ENCODE measurements at places on chromosomes 5 and 9.

DNA sequence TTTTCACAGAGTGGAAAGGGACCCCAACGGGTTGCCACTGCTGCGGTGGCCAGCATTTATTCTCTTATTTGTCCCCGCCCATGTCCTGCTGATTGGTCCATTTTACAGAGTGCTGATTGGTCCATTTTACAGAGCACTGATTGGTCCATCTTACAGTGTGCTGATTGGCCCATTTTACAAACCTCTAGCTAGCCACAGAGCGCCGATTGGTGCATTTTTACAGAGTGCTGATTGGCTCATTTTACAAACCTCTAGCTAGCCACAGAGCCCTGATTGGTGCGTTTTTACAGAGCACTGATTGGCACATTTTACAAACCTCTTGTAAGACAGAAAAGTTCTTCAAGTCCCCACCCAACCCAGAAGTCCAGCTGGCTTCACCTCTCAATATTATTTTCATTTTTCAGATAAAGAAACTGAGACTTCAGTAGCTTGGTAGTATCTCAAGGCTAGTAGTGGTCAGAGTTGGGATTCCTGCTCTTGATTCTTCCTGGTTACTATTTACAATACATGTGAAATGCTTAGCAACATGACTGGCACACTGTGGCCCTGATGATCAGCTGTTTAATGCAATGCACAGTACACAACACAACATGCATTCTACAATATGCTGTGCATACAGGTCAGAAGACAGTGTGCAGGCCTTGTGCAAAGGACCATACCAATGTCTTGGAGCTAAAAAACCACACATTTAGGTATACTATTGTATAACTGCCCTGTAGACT, 63.6 kb upstream of the BOD1 start:
- DNase-seq: no peak

- no peak for DNase-seq
Measured at GRCh38 chr9:76586390-76587314, 127.7 kb downstream of the GCNT1 start.

DNA sequence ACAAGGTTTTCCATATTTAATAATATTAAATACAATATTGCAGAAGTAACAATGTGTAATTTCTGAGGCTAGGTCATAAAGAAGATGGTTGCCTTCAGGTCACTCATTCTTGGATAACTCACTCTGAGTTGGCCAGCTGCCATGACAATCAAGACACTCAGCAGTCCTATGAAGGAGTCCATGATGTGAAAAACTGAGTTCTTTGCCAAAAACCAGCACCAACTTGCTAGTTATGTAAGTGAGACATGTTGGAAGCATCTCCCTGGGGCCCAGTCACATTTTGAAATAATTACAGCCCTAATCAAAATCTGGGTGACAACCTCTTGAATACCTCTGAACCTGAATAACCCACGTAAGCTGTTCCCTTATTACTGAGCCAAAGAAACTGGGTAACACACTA, 453.2 kb downstream of the CDH18 start:
- DNase-seq: no peak

DNA sequence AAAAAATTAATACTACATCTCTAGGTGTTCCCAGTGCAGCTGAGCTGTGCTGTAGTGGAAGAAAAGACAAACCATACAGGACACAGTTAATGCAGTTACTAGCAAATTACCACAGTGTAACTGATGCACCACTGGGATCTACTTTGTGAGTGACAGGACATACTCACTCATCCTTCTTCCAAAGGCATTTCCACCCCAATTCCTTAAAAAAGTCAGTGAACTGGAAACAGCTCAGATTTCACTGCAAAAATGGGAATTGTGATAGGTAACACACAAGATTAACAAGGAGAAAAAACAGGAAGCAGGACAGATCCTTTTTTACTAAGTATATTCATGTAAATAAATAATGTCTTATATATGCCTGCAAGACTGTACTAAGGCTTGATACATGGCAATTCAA, 109.6 kb downstream of the DMAC1 start:
- no peak for DNase-seq

GRCh38 chr5:582936-583635, 29.1 kb upstream of the CEP72 start:
- no peak for DNase-seq

GRCh38 chr9:447230-448025, 232.8 kb downstream of the DOCK8 start:
- DNase-seq: no peak

DNA sequence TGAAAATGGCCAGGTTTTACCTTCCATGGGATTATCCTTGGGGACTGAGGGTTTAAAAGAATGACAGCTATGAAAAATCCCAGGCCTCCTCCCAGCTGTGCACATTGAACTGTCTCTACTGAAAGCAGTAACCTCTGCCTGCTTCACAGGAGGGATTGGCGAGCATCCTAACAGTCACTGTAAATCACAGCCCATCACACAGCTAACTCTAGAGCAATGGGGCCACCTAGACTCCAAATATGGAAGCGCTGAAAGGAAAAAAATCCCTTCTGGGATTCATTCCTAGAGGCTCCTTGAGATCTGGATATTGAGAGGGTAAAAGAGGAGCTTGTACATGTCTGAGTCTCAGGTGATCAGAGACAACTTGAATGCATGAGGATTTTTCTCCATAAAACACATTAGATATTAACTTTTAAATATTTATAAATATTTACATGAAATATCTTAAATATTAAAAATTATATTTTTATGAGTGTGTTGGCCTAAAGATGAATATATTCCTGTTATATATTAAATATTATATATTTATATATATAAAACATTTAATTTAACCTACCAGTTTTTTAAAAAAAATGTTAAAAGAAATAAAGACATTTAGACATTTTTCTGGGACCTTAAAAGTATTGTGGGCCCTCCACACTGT, 133.8 kb upstream of the SLC24A2 start:
- DNase-seq: peak; percentile 85

GRCh38 chr5:93674866-93675459, 66.4 kb downstream of the POU5F2 start:
- DNase-seq: no peak

DNA sequence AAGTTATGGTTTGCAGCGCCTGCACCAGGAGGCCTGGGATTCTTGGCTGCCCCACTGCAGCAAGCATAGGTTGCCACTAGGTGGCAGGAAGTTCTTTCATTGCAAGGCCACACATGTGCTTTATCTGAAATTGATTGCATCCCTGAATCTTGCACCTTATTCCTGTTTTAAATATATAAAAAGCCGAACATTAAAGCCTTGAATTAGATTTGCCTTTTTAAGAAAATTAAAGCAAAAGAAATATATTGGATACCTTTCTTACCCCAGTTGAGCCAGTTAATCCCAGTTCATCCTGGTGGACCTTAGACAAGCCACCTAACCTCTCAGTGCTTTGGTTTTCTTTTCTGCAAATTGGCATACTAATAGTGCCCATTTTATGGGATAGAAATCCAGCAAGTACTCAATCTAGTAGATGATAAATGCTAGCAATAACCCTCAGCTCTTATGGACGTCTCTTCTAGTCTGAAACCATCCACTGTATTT, 6.3 kb upstream of the TRMT10B start:
- DNase-seq: peak; percentile 69

GRCh38 chr9:86036555-86036954, 62.8 kb downstream of the GOLM1 start:
- no peak for DNase-seq

DNA sequence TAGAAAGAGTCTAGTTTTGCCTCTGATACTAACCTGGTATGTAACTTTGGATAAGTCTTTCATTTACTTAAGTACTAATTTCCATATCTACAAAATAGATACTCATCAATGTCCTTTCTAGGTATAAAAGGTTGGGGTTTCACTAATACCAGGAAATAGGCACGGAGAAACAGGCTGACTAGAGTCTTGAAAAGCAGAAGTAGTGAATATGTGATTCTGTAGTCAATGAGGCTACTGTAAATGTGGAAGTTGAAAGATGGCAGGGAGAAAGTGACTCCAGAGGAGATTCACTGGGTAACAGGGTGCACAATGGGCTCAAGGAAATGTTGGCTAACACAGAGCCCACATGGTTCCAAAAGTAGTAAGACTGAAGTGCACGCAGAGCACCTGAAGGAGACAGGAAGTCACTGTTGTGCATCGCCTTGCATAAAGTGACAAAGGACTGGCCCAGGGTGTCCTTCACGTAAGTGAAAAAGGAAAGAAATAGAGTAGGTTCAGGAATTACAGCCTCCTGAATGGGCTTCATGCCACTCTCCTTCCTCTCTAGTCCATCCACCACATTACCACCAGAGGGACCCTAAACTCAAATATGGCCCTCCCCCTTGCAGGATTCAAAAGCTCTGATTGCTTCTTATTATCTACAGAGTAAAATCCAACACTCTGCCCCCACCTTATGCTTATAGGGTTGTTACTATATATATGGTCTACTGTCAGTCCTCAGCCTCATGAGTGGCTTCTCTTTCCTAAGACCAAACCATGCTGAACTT, 288.0 kb upstream of the SMARCA2 start:
- DNase-seq: peak; percentile 16

DNA sequence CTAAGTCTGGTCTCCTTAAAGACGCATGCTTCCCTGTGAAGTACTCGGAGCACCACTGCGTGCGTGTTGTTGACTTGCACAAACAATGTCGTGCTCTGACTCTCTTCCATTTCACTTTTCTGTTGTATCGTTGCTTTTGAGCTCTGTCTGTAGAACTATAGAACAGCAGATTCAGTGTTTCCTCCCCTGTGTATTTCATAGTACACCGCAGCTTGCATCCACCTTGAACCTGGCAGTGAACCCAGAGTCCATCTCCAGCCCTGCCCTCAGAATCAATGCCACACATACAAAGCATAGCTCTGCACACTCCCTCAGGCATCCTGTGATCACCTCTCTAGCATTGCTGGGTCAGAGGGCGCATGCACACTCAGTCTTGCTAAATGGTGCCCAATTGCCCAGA, 37.2 kb upstream of the ADAMTS2 start:
- no peak for DNase-seq

GRCh38 chr5:141876628-141877355, 1.4 kb downstream of the PCDH1 start:
- peak; percentile 27 for DNase-seq

DNA sequence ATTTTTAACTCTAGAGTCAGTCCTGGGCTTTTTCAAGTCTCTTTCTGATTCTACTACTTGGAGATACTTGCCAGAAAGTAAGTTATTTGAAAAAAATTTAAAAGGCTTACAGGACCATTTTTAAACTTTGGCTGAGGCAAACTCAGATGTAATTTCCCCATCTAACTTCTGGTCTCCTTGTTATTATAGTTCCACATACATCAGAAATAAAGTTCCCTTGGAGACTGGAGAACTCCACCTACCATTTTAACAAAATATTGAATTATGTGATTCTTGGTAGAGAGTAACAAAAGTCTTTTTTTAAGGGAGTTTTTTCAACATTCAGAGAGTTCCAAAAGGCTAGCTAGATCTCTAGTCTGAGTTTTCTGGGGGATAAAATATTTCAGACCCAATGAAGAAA, 56.3 kb upstream of the SNX2 start:
- no peak for DNase-seq

- no peak for DNase-seq
Measured at GRCh38 chr9:20566401-20566800, 55.9 kb downstream of the MLLT3 start.

- no peak for DNase-seq
Measured at GRCh38 chr9:109416135-109416706, 81.9 kb downstream of the PTPN3 start.

GRCh38 chr9:133635098-133635497, 1.1 kb upstream of the DBH start:
- no peak for DNase-seq

GRCh38 chr9:110276781-110277180, 20.5 kb upstream of the TXN start:
- DNase-seq: no peak

- DNase-seq: no peak
Measured at GRCh38 chr5:121962958-121963357, 1.2 kb downstream of the SRFBP1 start.

- DNase-seq: no peak
Measured at GRCh38 chr5:93924628-93925027, 183.2 kb upstream of the POU5F2 start.

GRCh38 chr9:77712533-77713130, 64.5 kb upstream of the GNA14 start:
- DNase-seq: no peak

GRCh38 chr5:176899296-176899891, at the start of gene HK3:
TSS of gene HK3 (minus strand) at chr5:176899346. CDS start at chr5:176896159, 3,187 bp downstream.
- no peak for DNase-seq

GRCh38 chr5:399296-400281, 43.4 kb upstream of the EXOC3 start:
- peak; percentile 56 for DNase-seq
